ENCODE measurements at places on chromosomes 16 and 17.

- DNase-seq: no peak
Observed at GRCh38 chr17:72419866-72420774, 299.3 kb downstream of the SOX9 start.

DNA sequence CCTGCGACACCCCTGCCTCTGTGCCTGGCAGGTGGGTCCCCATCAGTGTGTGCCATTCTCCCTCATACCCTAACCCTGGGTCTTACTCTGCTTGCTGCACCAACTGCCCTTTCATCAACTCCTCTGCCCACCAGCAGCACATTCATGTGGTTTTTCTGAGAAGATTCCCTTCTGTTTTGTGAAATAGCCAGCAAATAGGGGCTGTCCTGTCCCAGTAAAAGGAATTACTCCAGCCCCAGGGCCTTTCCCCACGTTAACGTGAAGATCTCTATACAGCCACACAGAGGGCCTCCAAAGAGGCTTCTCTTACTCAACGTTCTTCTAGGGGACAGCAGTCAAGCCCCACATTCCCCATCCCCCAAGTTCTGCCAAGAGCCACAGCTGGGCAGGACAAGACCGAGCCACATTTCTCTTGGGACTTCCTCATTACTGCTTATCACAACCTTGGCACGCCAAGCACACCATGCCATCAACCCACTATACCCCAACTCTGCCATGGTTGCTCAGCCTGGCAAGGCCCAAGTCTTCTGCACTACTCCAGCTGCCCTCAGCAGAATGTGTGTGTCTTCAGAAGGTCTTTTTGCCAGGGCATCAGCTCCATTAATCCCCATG lies 18.7 kb upstream of the CCL2 start:
- DNase-seq: no peak

- DNase-seq: no peak
Observed at GRCh38 chr17:41891135-41892020, 26.2 kb upstream of the KLHL11 start.

DNA sequence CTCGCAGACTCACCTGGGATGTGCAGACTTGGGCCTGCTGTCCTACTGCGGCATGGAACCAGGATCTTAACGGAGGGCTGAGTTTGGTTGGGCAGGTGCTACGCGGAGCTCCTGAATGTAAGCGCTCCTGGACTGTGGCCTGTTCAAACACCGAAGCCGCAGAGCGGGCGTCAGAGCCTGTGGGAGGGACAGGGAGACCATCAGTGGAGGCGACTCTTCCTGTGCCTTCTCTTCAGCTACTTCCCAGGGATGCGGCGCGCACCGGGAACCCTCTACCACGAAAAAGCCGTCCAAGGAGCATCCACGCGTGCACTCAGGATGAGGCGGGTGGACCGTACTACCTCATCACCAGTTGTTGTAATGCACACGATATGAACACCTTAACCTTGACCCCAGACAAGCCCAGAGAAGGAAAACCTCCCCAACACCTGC lies 2.0 kb downstream of the USP36 start:
- DNase-seq: no peak

DNA sequence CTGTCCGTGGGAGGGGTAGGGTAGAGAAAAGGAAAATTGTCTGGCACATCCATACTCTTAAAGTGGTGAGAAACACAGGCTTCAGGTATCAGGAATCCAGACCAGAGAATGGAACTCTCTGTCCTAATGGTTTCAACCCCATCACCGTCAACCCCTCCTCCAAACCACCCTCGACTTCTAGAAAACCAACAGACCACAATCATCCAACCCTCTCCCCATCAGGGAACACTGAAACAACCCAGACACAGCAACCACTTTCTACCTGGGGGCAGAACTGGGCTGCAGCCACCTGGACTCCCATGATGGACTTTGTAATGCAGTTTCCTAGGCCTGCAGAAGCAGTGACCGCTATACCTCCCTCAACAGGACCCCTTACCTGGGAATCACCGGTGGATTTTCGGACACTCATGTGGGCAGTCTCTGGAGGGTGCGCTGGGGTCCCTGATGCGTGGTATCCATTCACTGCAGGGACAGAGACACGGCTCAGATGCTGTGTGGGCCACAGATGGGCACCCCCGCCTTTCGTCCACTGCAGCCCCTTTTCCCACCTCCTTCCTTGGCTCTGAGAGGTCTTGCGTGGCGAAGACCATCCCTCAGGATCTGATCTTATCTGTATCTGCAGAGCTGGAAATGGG lies 64.3 kb upstream of the RCVRN start:
- no peak for DNase-seq

- no peak for DNase-seq
Observed at GRCh38 chr17:49889500-49889899, 41.6 kb upstream of the TAC4 start.

DNA sequence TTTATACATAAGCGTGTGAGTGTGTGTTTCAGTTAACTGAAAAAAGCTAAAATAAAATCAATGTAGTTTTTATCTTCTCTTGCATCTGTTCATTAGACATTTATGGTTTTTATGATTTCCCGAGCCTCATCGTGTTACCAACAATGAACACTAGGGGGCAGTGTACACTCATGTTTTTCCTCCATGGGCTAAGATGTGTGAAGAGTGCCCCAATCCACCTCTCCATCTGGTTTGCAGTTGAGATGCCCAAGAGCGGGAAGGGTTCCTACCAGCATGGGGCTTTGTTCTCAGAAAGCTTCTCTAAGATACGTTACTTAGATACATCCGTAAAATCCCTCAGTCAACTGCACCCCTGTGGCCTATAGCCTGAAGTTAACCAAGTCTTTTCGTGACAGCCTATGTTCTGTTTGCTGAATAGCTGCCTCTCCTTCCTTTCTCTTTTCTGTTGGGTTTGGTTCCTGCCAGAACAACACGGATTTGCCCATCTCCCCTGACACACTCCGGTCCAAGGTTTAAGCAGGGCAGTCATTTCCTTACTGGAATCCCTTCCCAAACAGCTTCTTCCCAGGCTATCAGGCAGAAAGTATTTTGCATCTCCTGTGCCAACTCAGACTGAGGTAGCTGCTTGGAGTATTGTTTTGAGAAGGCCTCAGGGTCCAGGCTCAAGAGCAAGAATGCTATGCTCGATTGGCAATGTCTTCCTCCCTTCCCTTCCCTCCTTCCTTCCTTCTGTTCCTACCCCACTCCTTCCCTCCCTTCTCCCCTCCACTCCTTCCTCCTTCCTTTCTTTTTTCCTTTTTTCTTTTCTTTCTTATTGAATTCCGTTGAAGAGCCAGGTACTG lies 12.9 kb upstream of the ELAC2 start:
- no peak for DNase-seq

GRCh38 chr17:48262982-48263730 lies 155.6 kb downstream of the SNX11 start:
- no peak for DNase-seq

DNA sequence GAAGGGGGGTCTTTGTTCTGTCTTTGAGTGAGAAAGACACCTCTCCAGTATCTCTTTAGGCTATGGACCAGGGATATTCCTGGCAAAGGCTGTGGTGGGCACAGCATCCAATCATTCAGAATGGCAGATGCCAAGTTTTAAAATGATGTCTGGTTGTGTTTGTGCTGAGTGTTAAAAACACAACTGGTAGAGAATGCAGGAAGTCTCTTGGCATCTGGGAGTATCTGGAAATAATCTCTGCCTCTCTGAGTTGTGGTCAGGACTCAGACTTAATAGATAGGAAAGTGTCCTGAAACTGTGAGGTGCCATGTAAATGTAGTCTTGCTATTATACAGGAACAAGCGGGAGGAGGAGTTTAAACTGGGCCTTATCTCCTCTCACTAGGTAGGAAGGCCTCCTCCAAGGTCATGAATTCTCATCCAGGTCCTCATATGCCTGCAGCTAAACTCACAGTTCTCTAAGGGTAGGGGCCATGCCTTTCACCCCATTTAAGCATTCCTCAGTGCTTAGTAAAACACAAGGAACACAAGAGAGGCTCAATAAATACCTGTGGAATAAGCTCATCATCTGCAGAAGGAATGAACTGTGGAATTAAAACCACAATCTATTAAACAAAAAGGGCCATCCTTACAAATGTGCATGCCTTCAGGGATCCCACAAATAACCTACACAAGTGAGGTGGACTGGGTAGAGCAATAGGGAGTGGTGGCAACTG lies 317.6 kb downstream of the CBLN1 start:
- no peak for DNase-seq

DNA sequence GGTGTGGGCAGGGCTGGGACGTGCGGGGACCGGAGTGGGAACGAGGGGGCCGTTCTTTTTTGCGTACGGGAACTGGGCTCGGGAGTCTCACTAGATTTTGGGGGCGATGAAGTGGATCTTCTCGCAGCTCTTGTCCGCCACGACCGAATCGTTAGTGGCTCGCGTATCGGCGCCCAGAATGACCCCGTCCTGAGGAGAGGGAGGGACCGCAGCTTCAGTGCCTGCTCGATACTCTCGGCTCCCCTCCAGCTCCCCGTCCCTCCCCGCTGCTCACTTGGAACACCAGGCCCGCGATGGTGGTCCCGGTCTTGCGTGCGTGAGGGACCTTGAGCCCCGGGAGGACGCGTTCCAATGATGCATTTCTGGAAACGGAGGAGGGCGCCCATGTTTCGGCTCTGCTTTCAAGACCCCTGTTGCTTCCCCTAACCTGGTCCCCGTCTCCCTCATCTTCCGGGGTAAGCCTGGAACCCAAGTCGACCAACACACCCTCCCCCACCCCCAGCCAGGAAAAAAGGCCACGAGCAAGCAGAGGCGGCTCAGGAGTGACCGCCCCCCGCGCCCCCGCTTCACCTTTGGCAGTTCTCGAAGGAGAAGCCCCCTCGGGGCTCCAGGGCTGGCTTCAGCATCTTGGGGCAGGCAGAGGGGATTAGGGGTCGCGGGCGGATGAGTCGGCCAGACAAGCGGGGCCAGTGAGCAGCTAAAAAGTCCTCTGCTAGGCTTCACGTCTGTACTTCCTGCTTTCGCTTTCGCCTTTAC lies at the start of gene PSMB10:
PSMB10 (minus strand) TSS at position 727 of the 756 bp plus-strand sequence; CDS start at position 626, 101 bp downstream.
- no peak for DNase-seq

GRCh38 chr17:9520649-9521048 lies 55.0 kb downstream of the STX8 start:
- no peak for DNase-seq

GRCh38 chr17:66555605-66556004 lies 253.2 kb downstream of the PRKCA start:
- no peak for DNase-seq

GRCh38 chr17:55303701-55304145 lies 39.0 kb downstream of the HLF start:
- DNase-seq: no peak

DNA sequence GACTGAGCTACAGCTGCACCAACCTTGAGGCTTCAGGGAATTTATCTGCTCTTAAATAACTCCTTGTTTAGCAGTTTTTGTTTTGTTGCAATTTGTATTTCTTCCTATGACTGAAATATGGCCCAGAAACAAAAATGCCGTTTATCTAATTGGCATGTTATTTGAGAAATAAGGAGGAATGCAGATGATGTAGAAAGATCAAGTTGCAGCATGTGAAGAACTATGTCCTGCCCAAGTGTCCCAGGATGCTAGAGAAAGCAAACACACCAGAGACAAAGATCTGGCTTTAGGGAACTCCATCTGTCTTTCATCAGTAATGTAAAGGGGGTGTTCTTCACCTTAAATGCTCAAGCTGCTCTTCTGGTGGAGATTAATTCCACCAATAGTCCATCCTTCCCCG lies 29.7 kb downstream of the USP31 start:
- no peak for DNase-seq

DNA sequence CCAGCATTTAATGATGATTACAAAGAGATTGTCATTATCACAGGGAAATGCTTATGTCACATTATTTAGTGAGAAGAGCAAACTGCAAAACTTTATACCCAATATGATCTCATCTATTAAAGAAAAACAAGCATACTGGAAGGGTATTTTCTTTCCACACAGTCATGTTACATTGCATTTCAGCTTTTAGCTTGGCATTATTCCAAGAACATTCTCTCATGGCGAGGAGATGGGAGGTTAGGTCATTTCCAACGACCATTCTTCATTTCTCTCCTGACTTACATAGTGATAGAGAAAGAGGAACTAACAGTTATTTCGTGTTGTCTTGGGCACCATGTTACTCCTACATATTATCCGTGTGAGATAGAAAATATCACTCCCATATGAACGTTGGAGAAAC lies 309.4 kb upstream of the XYLT1 start:
- DNase-seq: no peak

GRCh38 chr16:2761886-2762583 lies 9.6 kb downstream of the SRRM2 start:
- no peak for DNase-seq

GRCh38 chr17:8290043-8290442 lies 1.6 kb downstream of the RANGRF start:
- no peak for DNase-seq

GRCh38 chr17:76707985-76708807 lies 2.6 kb downstream of the MXRA7 start:
- no peak for DNase-seq

DNA sequence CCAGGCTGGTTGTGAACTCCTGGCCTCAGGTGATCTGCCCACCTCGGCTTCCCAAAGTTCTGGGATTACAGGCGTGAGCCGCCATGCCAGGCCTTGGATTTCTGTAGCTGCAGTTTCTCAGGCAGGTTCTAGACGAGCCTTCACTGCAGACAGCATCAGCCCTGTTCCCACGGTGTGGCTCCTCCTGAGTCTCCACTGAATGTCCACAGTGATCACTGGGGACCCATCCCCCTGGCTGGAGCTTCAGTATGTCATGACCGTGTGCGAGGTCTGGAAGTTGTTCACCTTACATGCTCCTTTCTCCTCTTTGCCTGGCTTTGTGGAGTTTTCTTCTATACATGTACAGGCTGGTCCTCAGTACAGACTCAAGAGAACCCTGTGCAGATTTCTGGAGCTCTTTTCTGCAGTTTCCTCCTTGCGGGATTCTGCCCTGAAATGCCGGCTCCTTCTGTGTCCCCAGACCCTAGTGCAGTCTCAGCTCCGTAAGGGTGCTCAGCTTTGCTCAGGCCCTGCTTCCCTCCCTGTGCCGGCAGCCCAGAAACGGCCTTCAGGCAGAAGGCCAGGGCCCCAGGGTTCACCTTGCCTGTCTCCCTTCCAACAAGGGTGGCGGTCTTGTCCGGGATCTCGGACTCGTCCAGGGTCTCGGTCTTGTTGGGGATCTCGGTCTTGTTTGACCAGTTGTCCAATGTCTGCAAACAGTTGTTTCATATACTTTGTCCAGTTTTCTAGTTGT lies 14.3 kb upstream of the FASN start:
- no peak for DNase-seq

DNA sequence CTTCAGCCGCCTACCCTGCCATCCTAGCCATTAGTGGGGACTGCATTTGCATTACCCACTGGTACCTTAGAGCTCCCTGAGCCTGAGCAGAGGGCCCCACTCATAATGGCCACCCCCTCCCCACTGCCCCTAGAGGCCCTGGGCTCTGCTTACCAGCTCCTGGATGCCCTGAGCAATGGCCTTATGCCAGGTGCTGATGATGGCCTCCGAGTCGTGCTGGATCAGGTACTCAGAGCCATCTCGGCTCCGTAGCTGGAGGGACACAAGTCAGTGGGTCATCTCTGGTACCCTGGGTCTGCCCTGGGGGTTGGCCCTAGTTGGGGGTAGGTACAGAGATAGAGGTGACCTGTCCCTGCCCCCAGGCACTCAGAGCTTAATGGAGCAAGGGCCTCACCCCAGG lies 34.9 kb downstream of the ARHGAP27 start:
- DNase-seq: no peak
